A549 treated with dexamethasone at 1 μM for 4 hours (cell line): ENCODE measurements at places on chromosomes 11 and 22. TPM values are rescaled to one million over a fixed set of nuclear protein-coding genes. Genes with fewer than 3 reads are reported as not detected.

GAS2 gene
- 0.67 to 1.1 TPM (median 0.86 TPM) in 5 replicates for total RNA-seq

NXPE4 gene
- not detected in 5 replicates for total RNA-seq

C11orf91 gene
- total RNA-seq: 0.53 to 1.7 TPM (median 0.91 TPM) in 5 replicates

C1QTNF5 gene
- 0.08 TPM in 1 of 5 replicates, not detected in the others for total RNA-seq

CARD16 gene
- total RNA-seq: not detected in 5 replicates

TRIM49 gene
- total RNA-seq: 0.05 to 0.20 TPM (median 0.17 TPM) in 5 replicates

CCDC15 gene
- total RNA-seq: 0.51 to 0.89 TPM (median 0.66 TPM) in 5 replicates

APLP2 gene
- total RNA-seq: 160 to 184 TPM (median 178 TPM) in 5 replicates

RIMBP3B gene
- total RNA-seq: 0.24 to 0.45 TPM (median 0.37 TPM) in 5 replicates

CASTOR1 gene
- total RNA-seq: 5.0 to 6.5 TPM (median 5.5 TPM) in 5 replicates

MAPK11 gene
- 5.0 to 7.8 TPM (median 6.3 TPM) in 5 replicates for total RNA-seq

KRTAP5-1 gene
- total RNA-seq: not detected in 5 replicates

OR8A1 gene
- total RNA-seq: not detected in 5 replicates

NCF4 gene
- 0.11 to 0.13 TPM in 2 of 5 replicates, not detected in the others for total RNA-seq

C22orf42 gene
- total RNA-seq: not detected in 5 replicates

PTGDR2 gene
- 0.05 to 0.14 TPM (median 0.10 TPM) in 5 replicates for total RNA-seq

RAB1B gene
- total RNA-seq: 120 to 159 TPM (median 153 TPM) in 5 replicates

C11orf97 gene
- total RNA-seq: not detected in 5 replicates
